RPMI7951 (cell line): ENCODE measurements at places on chromosomes 3 and 15. TPM values are rescaled to one million over a fixed set of nuclear protein-coding genes. Genes with fewer than 3 reads are reported as not detected.
A peak's percentile ranks its signal among the peaks of the same experiment; 100 is the strongest.

DNA sequence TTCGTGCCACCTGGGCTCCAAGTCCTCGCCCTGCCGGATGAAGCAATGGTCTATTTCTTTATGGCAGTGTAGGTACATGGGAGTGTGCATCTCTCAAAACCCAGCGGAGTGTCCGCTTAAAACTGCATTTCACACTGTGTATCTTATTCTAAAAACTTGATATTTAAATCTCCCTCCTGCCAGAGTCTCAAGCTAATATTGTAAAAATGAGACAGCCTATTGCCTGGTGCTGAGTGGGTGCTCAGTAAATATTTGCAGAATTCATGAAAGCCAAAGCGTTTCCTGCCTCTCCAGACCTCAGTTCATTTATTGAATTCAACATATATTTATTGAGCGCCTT is 330 bp upstream of the TBC1D2B start:
- no peak for DNase-seq

GRCh38 chr3:31166249-31166885 is 271.9 kb upstream of the GADL1 start:
- peak; percentile 44 for DNase-seq

GRCh38 chr3:195563317-195563716 is 20.2 kb upstream of the PPP1R2 start:
- no peak for DNase-seq

DNA sequence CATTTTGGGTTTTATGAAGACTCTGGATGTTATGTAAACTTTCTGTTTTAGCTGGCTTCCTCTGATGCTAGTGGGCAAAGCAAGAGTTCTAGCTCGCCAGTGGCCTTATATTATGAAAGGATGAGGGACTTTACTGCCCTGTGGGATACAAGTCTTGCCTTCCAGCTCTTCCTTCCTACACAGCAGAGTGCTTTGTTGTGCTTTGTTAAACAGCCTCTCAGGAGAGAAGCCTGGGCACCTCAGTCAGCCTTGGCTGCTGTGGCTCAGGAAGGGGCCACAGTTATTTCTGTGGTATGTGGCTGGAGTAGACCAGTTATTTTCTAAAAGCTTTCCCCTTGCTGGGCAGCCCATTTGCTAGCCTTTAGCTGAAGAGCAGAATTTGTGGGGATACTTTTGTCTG is 69.5 kb upstream of the SUCLG2 start:
- DNase-seq: no peak

GRCh38 chr3:87975716-87976115 is 83.1 kb downstream of the CGGBP1 start:
- DNase-seq: no peak

DNA sequence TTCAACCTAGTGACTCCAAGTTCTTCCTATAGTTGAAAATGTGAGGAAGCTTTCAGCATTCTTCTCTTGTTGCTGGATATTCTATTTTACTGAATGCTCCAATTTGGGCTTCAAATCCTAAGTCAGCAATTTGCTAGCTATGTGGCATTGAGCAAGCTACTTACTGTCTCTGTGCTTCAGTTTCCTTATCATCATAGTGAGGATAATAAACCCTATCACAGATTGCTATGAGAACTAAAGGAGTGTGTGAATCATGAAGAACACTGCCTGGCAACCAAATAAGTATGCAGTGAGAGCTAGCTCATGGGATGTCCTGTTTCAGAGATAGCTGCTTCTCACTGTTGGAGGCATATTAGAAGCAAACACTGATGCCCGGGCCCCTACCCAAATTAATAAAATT is 163.8 kb upstream of the CDIN1 start:
- peak; percentile 69 for DNase-seq

DNA sequence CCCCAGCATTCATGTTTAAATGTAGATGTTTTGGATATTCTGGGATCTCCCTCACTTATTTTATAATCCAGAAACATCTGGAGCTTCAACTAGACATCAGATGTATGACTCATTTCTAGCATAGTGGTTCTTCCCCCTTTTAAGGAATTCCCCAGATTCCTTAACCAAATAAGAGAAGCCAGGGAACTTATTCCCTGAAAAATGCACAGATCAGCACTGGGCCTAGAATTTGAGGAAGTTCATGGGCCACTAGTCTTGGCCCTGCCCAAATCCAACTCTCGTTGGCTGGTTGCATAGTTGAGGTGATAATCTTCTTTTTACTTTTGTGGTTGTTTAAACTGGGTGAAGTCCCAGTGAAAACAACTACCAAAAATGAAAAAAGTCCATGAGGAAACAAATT is 20.4 kb downstream of the RARRES1 start:
- DNase-seq: peak; percentile 91

DNA sequence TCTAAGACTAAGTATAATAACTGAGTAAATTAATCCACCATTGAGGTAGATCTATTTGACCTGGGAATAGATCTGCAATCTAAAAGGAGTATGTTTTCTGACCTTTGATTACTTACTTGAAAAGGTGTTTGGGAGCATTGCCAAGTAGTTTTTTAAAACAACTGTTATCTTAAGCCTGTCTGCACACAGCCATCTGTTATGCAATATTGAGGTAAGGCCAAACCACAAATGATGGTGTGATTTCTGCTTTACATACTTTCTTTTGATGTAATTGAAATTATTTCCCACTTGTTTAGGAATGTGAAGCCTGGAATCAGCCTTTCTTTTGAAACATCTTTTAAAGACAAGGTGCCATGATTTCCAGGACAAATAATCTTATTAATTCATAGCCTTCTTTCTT is 274.0 kb downstream of the BBX start:
- peak; percentile 54 for DNase-seq

DNA sequence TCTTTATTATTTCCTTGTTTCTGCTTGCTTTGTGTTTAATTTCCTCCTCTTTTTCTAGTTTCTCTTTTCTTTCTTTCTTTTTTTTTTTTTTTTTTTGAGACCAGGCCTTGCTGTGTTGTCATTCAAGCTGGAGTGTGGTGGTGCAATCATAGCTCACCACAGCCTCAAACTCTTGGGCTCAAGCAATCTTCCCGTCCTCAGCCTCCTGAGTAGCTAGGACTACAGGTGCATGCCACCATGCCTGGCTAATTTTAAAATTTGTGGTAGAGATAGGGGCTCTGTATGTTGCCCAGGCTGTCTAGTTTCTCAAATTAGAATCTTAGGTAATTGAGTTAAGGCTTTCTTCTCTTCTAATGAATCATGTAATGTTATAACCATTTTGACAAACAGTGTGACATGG is 22.4 kb downstream of the SLMAP start:
- no peak for DNase-seq

- no peak for DNase-seq
Measured at GRCh38 chr15:58864602-58865424, 68.7 kb downstream of the SLTM start.

DNA sequence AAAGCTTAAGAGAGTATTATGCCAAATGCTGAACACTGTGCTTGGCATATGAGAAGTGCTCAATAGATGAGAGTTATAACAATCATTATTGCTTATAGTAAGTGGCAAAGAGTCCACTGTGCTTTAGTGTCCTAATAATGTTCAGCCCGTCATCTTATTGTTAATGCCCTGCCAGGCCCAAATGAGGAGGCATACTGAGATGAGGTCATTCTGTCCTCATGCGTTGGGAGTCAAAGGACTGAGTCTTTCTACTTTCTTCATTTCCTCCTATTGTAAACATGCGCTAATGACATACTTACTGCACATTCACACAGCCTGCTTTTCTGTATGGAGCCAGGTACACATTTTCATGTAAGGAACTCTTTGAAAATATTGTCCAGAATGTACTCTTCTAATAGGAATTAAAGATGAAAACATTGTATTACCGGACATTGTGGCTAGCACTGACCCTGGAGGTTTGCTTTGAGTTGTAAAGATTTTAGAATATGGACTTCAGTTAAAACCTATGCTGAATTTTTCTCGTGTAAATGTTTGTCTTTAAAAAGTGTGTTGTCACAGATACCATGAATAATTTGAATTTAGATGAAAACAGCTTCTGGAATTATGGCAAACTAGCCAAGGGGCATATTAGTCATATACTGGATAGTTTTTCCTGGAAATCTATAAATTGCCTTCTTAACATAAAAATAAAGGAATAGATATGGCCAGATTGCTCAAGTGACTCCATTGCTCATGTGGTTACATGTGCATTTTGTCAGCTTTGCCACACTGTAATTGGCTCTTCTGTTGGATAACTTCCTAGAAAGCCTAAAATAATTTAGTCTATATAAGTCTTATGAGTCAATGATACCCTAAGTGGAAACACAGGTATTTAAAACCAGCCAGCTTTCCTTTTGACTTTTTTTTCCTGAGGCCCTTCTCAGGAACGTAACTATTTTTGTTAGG is 38.3 kb downstream of the KBTBD12 start:
- DNase-seq: peak; percentile 52

DNA sequence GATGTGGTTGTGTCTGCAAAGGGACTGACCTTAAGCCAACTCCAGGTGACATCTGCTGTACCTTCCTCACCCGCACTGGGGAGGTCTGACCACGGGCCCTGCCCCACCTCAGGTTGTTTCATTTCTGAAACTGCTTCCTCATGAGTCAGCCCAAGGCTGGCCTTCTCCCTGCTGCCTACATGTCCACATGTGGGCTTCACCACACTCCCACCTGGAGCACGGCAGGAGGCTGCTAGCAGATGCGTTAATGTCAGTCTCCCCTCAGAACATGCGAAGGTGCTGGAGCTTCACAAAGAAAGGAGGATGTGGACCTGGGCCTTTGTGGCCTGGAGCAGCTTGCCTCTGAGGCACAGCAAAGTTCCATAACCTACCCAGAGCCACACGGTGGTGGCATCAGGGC is 69.4 kb upstream of the PLXNA1 start:
- peak; percentile 50 for DNase-seq

The SSUH2 gene
- total RNA-seq: 0.24 and 1.5 TPM in 2 replicates

The CYP1A1 gene
- 1.3 and 1.4 TPM in 2 replicates for total RNA-seq

The DGKG gene
- 15.3 and 17.3 TPM in 2 replicates for total RNA-seq

The ACKR4 gene
- total RNA-seq: 0.98 and 2.6 TPM in 2 replicates

The SERPINI2 gene
- total RNA-seq: not detected in 2 replicates

The NEIL1 gene
- 2.6 and 4.2 TPM in 2 replicates for total RNA-seq
